ENCODE measurements at places on chromosomes 6 and 20.

DNA sequence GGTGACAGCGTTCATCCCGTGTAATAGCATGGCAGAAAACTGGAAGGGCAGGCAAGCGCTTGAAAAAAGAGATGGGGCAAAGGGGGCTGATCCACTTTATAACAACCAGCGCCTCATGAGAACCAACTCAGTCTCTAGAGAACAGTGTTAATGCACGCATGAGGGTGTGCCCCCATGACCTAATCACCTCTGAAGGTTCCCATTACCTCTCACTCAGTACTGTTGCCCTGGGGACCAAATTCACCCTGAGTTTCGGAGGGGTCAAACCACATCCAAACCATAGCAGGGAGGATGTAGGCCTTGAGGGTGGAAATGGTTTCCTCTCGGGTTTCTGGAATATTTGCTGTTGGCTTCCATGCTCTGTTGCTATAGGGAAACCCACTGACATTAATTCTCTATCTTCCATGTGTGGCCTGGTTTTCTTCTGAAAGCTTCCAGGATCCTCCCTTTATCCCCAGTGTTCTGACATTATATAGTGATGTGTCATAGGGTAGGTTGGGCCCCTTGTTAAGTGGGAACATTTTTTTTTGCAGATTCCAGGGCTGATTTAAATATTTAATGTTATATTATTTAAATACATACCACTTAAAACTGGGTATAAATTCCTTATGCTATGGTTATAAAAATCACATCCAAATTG, 65.2 kb downstream of the PPP1R14C start:
- DNase-seq: no peak

DNA sequence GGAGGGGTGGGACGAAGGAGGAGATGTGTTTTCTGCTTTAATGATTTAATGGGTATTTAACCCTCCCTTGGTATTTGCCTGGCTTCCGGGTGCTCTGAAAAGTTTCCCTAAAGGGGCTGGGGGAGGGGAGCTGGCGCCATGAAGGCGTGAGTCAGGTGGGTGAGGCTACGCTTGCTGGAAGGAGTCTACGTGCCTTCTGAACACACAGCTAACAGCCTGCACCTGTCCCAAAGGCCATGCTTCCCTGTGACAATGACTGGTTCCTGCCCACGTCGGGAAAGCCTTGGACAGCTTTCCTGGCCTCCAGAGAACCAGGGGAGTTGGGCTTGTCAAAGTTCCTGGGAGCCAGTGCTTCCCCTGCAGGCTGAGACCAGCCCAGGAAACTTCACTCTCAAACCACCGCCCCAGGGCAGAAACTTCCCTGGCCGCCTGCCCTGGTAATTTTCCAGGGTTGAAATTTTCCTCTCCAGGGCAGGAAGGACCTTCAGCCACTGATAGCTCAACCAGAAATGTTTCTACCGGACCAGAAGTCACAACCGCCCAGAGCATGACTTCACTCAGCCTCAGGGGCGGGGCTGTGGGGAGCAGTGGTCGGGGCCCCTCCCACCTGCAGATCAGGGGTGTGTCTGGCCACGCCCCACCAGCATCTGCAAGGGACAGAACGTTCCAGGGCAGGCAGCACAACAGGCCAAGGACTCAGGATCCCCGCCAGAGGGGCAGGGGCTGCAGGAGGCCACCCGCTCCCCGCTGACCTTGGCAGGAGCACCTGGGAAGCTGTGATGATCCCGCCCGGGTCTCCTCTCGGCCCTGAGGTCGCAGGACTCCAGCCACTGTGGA, 18.6 kb upstream of the SLCO4A1 start:
- peak; percentile 83 for DNase-seq

DNA sequence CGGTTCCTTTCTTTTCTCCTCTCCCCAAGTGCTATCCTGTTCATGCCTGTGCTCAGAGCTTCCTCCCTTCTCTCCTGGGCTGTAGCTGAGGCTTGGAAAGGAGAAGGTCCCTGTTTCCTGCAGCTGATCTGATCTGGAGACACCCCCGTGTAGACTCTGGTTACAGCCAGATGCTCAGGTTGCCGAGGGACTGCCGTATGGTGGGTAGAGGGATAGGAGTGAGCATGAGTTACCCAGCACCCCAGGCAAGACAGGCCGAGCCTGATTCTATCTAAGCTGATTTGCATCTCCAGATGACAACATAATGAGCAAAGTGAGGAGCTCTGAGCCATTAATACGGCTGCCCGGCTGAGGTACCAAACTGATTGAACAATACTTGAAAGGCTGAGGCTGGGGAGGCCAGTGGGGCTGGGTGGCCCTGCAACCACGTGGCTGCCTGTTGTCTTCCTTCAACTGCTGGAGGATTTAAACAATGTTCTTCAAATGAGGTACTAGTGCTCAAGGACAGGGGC, 91.8 kb downstream of the ASXL1 start:
- DNase-seq: no peak

GRCh38 chr6:52555518-52556233, 21.2 kb downstream of the TRAM2 start:
- no peak for DNase-seq

GRCh38 chr6:5246141-5247097, 14.3 kb downstream of the LYRM4 start:
- no peak for DNase-seq

Measured in left hindlimb (tissue), 1 donor.